ENCODE measurements at places on chromosomes 1 and 21.
A peak's percentile ranks its signal among the peaks of the same experiment; 100 is the strongest.

- DNase-seq = no peak
These were observed 65.8 kb upstream of the HSPA13 start for GRCh38 chr21:14448784-14449183.

DNA sequence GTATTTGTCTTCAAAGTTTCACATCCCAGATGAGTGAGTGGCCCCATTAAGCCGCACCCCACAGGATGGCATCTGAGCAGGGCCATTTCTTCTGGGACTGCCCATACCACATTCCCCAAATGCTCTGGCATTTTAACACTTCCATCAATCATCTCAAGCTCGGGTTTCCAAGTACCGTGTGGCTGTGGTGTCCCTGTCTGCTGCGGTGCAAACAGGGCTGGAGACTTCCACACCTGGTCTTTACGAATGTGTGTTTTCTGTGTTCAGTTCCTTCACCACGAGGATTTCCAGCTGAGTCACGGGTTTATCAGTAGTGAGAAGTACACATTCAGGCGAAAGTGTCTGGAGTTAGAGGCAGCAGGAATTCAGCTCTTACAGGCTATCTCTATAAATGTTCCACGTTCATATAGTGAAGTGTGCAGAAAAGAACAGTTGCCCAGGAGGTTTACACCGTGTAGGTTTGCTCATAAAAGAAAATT lies 195.2 kb downstream of the RHOU start:
- DNase-seq = no peak

DNA sequence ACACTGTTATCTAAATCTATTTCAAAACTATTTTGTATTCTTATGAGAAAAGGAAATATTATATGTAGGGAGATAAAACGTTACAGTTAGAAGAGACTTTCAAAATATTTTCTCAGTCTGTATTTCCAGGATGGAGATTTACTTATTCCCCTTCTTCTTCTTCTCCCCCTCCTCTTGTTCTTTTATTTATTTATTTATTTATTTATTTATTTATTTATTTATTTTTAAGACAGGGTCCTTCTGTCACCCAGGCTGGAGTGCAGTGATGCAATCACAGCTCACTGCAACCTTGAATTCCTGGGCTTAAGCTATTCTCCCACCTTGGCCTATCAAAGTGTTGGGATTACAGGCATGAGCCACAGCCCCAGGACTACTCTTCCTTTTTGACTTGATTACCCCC lies 2.8 kb upstream of the RPF1 start:
- no peak for DNase-seq

GRCh38 chr1:107648071-107648470 lies 316.9 kb downstream of the VAV3 start:
- peak; percentile 88 for DNase-seq

- peak; percentile 27 for DNase-seq
These were observed 10.8 kb downstream of the SLC37A1 start for GRCh38 chr21:42524341-42525028.

- no peak for DNase-seq
These were observed 87.1 kb downstream of the NDUFS5 start for GRCh38 chr1:39113109-39113743.

GRCh38 chr21:39048064-39048463 lies 135.2 kb downstream of the PSMG1 start:
- DNase-seq = peak; percentile 37

- no peak for DNase-seq
These were observed 7.0 kb downstream of the OMA1 start for GRCh38 chr1:58539553-58539952.

GRCh38 chr1:50497007-50497406 lies 73.8 kb upstream of the DMRTA2 start:
- DNase-seq = no peak

DNA sequence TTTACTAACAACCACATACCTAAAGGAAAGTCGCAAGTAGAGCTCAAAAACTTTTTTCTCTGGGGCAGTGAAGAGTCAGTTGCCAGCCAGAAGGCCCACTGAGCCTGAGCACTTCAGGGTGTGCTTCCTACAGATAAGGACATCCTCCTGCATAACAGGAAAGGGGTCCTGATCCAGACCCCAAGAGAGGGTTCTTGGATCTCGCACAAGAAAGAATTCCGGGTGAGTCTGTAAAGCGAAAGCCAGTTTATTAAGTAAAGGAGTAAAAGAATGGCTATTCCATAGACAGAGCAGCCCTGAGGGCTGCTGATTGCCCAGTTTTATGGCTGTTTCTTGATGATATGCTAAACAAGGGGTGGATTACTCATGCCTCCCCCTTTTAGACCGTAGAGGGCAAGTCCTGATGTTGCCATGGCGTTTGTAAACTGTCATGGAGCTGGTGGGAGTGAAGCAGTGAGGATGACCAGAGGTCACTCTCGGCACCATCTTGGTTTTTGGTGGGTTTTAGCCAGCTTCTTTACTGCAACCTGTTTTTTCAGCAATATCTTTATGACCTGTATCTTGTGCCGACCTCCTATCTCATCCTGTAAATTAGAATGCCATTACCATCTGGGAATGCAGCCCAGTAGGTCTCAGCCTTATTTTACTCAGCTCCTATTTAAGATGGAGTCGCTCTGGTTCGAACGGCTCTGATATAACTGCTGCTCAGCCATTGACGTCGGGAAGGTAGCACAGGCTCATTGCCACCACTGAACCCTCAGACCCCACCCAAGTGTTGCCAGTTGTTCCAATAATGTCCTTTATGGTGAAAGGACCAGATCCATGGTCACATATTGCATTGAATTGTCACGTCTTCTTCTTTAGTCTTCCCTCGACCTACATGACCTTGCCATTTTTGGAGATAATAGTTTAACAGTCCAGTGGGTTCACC lies 96.6 kb upstream of the ERRFI1 start:
- no peak for DNase-seq

DNA sequence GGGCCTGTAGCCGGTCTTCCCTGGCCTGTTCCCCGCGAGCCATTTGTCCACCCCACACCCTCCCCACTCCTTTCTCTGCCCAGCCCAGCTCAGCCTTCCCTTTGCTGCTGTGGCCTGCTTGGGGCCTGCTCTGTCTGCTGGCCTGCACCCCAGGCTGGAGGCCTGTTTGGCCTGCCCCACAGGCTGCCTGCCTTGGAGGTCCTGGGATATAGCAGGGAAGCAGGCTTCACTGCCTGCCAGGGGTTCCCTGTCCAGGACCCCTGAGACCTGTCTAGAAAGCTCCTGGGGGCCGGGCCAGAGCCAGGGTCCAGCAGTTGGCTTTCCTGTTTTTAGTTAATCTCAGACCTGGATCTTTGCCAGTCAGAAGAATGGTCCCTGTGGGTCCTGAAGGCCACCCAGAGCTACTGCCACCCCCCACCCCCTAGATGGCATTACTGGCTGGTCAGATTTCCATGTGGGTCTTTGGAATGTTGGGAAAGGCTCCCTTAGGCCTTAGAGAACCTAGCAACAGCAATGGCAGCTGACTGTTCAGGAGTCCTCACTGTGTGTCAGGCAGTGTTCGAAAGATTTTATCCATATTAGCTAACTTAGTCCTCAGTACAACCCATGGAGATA lies 7.7 kb downstream of the ZNF362 start:
- DNase-seq = no peak

DNA sequence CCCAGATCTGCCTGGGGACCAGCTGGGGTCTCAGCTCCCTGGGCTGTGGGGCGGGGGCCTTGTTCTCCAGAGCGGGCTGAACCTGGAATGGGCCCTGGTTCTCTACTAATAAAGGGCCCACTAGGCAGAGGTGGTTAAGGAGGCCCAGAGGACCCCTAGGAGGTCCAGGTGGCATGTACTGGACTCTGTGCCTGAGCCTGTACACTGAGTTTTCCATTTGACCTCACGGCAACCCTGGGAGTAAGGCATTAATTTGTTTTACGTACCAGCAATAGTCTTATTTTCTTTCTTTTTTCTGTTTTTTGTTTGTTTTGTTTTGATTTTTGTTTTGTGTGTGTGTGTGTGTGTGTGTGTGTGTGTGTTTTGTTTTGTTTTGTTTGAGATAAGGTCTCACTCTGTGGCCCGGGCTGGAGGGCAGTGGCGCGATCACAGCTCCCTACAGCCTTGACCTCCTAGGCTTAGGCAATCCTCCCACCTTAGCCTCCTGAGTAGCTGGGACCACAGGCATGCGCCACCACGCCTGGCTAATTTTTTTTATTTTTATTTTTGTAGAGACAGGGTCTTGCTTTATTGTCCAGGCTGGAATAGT lies 19.6 kb upstream of the FAM131C start:
- no peak for DNase-seq

DNA sequence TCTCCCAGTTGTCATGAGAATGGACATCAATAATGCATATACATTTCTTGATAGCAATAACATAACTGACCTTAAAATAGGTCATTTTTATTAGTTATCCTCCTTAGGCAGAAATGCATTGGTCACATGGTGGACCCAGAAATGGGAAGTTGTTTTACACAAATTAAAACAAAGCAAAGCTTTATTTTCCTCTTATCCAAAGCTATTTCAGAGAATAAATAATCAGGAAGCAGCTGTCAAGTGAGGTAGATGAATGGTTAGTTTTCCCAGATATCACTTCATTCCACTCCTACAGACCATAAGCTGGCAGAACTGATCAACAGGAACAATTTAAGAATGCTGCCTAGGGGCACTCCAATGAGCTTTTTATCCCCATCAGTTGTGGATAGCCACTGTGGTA lies 16.0 kb upstream of the OLIG1 start:
- no peak for DNase-seq

- DNase-seq = no peak
These were observed 9.4 kb upstream of the SAMD13 start for GRCh38 chr1:84291882-84292655.

DNA sequence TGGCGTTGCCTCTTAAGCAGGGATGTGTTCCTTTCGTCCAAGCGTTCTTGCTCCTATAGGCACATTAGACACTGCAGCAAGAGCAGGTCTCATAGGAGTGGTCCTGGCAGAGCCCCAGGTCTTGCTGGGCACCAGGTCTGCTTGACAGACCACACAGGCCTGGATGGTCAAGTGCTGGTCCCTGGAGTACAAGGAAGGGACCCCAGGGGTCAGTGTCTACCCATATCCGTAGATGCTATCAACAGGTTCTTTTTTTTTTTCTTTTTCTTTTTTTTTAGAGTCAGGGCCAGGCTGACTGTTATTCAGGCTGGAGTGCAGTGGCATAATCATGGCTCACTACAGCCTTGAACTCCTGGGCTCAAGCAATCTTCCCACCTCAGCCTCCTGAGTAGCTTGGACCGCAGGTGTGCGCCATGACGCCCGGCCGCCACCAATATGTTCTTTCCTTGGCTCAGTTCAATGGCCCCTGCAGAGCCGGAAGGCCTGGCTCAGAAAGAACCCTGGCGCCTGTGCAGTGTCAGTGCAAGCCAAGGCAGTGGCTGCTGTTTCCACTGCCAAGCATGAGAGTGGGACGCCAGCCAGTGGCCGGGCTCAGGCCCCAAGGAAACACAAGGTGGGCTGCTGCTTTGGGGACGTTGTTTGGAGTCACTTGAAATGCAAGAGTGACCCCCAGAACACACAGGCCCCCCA lies 10.0 kb upstream of the TNFRSF8 start:
- DNase-seq = no peak

DNA sequence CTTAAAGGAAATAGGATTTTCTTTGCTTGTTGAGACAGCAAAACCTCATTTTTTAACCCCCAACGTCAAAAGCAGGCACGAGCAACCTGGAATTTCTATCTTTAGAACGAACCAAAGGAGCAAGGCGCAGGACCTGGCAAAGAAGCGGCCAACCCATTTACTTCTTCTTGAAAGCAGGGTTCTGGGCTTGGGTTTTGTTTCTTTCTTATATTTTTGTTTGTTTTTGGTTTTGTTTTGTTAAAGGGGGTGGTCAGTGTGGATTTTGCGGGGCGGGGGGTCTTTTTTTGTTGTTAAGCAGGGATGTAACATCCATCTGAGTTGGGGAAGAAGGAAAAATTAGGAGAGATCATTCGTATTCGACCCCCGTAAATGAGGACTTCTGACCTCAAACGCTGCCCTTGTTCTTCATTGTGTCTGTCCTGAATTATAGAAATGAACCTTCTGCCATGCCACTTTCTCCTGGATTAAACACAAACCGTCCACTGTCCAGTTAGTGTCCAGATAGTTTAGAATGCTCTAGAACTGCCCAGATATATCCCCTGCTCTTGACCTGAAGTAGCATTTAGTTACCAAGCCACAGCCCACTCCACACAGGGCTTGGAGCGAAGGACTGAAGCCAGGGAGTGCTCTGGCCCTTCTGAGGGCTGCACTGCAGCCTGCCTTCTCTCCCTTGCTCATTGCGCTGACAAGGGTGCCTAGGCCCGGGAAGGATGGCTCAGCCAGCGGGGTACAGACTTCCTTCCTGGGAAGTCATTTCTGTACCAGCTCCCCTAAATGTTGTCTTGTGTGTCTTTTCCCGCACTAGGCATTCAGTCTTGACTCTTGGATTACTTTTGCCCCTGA lies 909 bp upstream of the APP start:
- DNase-seq = no peak

DNA sequence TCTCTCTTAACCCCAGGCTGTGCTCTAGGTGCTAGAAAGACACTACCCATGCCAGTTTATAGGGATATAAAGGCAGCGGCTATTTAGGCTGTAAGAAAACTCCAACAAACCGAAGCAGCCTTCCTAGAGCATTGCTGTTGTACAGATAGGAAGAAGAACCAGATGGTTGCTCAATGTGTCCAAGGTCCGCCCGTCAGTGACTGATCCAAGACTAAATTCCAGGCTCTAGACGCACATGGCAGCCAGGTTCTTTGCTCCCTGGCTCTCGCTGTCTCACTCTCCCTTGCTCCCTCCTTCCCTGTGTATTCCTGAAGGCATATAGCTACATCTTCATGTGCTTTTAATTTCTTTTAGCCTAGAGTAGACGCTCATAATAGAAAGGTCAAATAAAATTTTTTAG lies 303.4 kb downstream of the KIF26B start:
- peak; percentile 67 for DNase-seq

DNA sequence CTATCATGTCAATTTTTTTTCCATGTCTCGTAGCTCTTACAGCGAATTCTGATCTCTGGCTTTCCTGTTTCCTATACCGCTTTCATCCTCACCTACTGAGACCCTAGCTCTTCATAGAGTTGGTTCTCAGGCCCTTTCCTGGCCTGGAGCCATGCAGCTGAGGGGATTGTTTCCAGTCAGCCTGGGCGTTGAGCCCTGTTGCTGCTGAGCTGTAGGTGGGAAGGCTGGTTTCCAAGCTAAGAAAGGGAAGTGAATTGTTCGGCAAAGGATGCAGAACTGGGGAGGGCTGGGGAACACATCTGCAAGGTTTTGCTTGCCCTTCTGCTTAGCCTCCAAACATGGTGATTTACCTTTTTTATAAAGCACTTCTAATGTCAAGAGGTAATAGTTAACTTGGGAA lies 41.5 kb downstream of the SPATA46 start:
- no peak for DNase-seq

- no peak for DNase-seq
These were observed 401.3 kb downstream of the CAMTA1 start for GRCh38 chr1:7186382-7187111.

DNA sequence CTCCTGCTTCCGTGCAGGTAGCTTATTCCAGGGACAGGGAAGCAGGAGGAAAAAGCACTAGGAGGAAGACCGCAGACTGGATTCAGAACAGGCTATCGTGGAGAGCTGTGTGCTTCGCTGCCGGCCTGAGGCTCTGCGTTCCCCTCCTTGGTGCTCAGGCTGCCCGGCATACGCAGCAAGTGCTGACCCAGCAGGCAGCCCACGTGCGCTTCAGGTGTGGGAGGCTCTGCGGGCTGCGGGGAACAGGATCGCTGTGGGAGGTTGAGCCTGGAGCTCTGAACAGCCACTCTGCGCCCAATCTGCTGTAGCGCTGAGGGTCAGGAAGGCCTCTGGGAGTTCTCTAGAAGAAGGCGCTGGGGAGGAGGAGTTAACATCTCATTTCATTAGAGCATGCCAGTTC lies 27.9 kb downstream of the DOP1B start:
- DNase-seq = no peak
